Activated naive CD8-positive, alpha-beta T cell treated with anti-CD3 and anti-CD28 coated beads, Interleukin-2, amount 10 ng/mL, durations not matched to agents 7 days and 5 days (primary cell): ENCODE measurements at places on chromosomes 3 and 15.

DNA sequence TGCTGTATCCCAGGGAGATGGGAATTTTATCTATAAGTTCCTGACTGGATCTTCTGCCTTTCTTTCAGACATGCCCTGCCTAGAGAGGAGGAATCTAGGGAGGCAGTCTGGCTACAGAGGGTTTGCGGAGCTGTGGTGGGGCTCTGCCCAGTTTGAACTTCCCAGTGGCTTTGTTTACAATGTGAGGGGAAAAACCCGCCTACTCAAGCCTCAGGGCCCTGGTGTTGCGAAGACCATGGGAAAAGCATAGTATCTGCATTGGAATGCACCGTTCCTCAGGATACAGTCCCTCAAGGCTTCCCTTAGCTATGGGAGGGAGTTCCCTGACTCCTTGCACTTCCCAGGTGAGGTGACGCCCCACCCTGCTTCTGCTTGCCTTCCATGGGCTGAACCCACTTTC, 168.7 kb downstream of the TMEM108 start:
- no peak overlapping the region for H3K27ac ChIP-seq
- H3K4me3 ChIP-seq = no peak overlapping the region
- no peaks in the 10 kb centered on the region for H3K36me3 ChIP-seq
- H3K27me3 ChIP-seq = peaks cover 28% of the 10 kb centered on the region
- H3K4me1 ChIP-seq = peaks cover 21% of the 10 kb centered on the region
- no peak for DNase-seq

GRCh38 chr3:79341961-79342360, 425.8 kb downstream of the ROBO1 start:
- no peak overlapping the region for H3K27ac ChIP-seq
- H3K4me1 ChIP-seq = no peaks in the 10 kb centered on the region
- no peaks in the 10 kb centered on the region for H3K27me3 ChIP-seq
- no peak for DNase-seq

DNA sequence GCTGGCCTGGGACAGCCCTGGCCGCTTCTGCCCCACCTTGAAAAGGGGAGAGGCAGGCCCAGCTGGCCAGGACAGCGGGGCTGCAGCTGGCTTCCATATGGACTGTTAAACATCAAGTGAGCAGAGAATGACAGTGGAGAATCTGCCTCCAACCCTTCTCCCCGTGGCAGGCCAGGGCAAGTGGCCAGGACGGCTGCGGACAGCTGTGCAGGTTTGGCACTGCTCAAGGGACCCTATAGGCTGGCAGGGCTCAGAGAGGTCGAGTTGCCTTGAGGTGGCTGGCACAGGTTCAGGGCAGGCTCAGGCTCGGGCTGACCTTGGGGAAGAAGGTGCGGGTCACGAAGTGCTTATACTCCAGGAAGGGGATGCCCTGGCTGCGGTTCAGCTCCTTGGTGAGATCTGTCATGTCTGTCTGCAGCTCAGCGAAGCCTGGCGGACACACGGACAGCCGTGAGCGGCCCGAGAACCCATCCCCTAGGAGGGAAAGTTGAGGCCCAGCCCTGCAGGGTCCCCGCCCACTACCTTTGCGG, 24.3 kb downstream of the H1-8 start:
- H3K4me1 ChIP-seq = no peaks in the 10 kb centered on the region
- no peak overlapping the region for H3K4me3 ChIP-seq
- no peaks in the 10 kb centered on the region for H3K36me3 ChIP-seq
- no peak for DNase-seq

DNA sequence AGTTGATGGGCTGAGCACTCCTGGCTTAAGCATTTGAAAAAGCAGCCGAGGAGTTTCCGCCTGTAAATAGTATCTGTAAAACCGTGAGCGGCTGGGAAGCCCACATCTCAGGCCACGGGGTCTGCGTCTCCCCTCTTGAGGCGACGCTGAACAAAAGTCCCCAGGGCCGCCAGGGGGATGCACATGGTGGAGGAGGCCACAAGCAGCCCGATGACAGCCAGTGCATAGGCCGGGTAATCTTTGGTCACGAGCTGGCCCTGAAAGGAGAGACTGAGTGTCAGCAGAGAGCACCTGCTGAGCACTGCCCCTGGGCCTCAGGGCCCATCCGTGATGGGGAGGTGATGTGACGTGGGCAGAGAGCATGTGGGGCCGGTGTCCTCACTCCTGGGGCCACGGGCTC, 37.5 kb downstream of the SLC6A20 start:
- no peak overlapping the region for H3K4me3 ChIP-seq
- peaks cover 3% of the 10 kb centered on the region for H3K4me1 ChIP-seq
- H3K27me3 ChIP-seq = peaks cover 5% of the 10 kb centered on the region
- no peak overlapping the region for H3K27ac ChIP-seq

DNA sequence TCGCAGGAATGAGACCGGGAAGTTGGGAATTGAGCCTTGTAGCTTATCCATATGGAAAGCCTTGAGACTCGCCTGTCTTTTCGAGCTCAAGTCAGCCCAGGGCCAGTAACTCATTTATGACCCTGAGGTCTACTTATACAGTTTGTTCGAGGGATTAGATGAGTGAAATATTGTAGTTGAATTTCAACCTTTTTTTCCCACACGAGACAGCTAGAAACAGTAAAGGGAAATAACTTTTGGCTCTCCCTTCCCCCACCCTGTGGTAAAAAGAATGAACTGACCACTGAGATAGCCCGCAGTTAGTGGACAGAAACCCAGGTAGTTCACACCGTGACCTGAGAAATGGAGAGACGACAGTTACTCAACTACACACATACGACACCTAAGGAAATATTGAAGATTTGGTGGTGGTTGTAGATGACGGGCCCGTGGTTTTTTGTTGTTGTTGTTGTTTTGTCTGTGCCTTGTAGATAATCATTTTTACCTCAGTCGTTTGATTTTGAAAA, 841 bp downstream of the EIF3J start:
- peak overlapping the region; percentile 87 for H3K4me3 ChIP-seq
- H3K4me1 ChIP-seq = peaks cover 42% of the 10 kb centered on the region
- H3K36me3 ChIP-seq = peaks cover 22% of the 10 kb centered on the region
- peak overlapping the region; percentile 88 for H3K27ac ChIP-seq
- H3K27me3 ChIP-seq = no peaks in the 10 kb centered on the region
